ENCODE measurements at places on chromosomes 7 and 10. TPM values are rescaled to one million over a fixed set of nuclear protein-coding genes. Genes with fewer than 3 reads are reported as not detected.

DNA sequence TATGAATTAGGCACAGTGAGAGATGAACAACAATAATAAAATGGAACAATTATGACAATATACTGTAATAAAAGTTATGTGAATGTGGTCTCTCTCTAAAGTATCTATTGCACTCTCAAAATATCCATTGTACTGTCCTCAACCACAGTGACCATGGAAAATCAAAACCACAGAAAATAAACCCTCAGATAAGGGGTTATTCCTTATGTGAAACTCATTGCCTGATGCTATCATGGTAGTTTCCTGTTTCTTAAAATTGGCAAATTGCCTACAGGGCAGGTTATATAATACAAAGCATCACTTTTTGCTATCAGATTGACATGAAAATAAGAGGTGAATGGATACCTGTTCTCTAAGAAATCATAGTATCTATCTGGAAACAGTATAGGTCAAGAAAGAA is 3.8 kb downstream of the MCM10 start:
- no peaks in the 10 kb centered on the region for H3K36me3 ChIP-seq
- H3K4me1 ChIP-seq: no peaks in the 10 kb centered on the region
- no peak overlapping the region for H3K27ac ChIP-seq
- H3K4me3 ChIP-seq: no peak overlapping the region
- no peaks in the 10 kb centered on the region for H3K27me3 ChIP-seq

The MRPL32 gene
- total RNA-seq: 42.5 TPM

The FAM13C gene
- 49.7 TPM for total RNA-seq

DNA sequence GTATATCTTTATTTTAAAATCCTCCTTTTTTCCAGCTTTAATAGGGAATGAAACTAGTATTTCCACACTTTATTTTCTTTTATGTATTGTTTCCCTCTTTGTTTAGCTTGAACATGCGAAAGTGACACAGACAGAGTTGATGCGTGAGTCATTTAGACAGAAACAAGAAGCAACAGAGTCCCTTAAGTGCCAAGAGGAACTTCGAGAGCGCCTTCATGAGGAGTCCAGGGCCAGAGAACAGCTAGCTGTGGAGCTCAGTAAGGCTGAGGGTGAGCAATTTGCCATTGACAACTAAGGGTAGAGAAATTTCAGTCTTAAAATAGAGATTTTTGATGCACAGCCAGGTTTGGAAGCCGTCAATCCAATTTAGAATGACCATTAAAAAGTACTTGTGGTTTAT is 73.1 kb downstream of the CYP51A1 start:
- no peaks in the 10 kb centered on the region for H3K27me3 ChIP-seq
- H3K27ac ChIP-seq: no peak overlapping the region
- no peak for DNase-seq
- no peak overlapping the region for H3K4me3 ChIP-seq

GRCh38 chr10:51675088-51675487 is 24.3 kb downstream of the CSTF2T start:
- H3K4me3 ChIP-seq: no peak overlapping the region
- H3K36me3 ChIP-seq: no peaks in the 10 kb centered on the region
- H3K27ac ChIP-seq: no peak overlapping the region
- no peak for DNase-seq

- H3K27ac ChIP-seq: no peak overlapping the region
- no peaks in the 10 kb centered on the region for H3K4me1 ChIP-seq
- H3K36me3 ChIP-seq: no peaks in the 10 kb centered on the region
- peaks cover 3% of the 10 kb centered on the region for H3K27me3 ChIP-seq
Measured at GRCh38 chr7:68785036-68785435, 813.2 kb upstream of the AUTS2 start.

DNA sequence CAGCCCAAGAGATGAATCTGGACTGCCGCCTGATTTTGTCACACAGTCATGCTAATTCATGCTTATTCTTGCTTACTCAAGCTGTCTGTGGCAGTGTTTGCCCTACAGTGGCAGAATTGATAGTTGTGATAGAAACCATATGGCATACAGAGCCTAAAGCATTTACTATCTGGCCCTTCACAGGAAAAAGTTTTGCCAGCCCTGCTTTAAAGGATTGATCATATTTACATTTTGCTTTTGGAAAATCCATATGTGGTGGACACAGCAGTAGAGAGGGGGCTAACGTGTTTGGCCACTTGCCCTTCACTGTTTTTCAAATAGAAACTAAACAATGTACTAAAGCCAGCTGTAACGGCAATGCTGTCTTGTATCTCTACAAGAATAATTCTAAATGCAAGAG is 974.0 kb upstream of the GHITM start:
- H3K36me3 ChIP-seq: no peaks in the 10 kb centered on the region
- no peak overlapping the region for H3K27ac ChIP-seq
- DNase-seq: no peak
- no peak overlapping the region for H3K4me3 ChIP-seq
- no peaks in the 10 kb centered on the region for H3K4me1 ChIP-seq

The SPDYE16 gene
- total RNA-seq: 0.16 TPM

GRCh38 chr10:58030208-58030607 is 237.5 kb downstream of the IPMK start:
- H3K36me3 ChIP-seq: no peaks in the 10 kb centered on the region
- DNase-seq: no peak
- H3K27me3 ChIP-seq: no peaks in the 10 kb centered on the region
- H3K4me3 ChIP-seq: no peak overlapping the region
- no peak overlapping the region for H3K27ac ChIP-seq

The CPA5 gene
- total RNA-seq: not detected

GRCh38 chr7:97351488-97351887 is 234.0 kb downstream of the SDHAF3 start:
- H3K36me3 ChIP-seq: no peaks in the 10 kb centered on the region
- H3K27ac ChIP-seq: no peak overlapping the region
- H3K4me1 ChIP-seq: no peaks in the 10 kb centered on the region
- no peak for DNase-seq

GRCh38 chr7:90469554-90469953 is at the start of gene PTTG1IP2:
Gene PTTG1IP2 (plus strand): TSS chr7:90469639. CDS start chr7:90469787, 148 bp downstream.
- no peak within 1 kb of the TSS for H3K4me3 ChIP-seq
- DNase-seq: no peak
- H3K27me3 ChIP-seq: no peaks in the 10 kb centered on the region

GRCh38 chr10:132306864-132307751 is 642 bp downstream of the STK32C start:
- H3K27me3 ChIP-seq: no peaks in the 10 kb centered on the region
- H3K36me3 ChIP-seq: no peaks in the 10 kb centered on the region
- no peaks in the 10 kb centered on the region for H3K4me1 ChIP-seq
- peak; percentile 85 for DNase-seq

GRCh38 chr7:47577321-47577919 is 4.5 kb downstream of the TNS3 start:
- DNase-seq: no peak
- H3K27me3 ChIP-seq: no peaks in the 10 kb centered on the region
- H3K36me3 ChIP-seq: no peaks in the 10 kb centered on the region
- H3K4me1 ChIP-seq: peaks cover 10% of the 10 kb centered on the region
- peak overlapping the region; percentile 74 for H3K27ac ChIP-seq

- no peaks in the 10 kb centered on the region for H3K36me3 ChIP-seq
- no peak for DNase-seq
- H3K27ac ChIP-seq: peak overlapping the region; percentile 13
Measured at GRCh38 chr7:116527521-116527920, 2.7 kb downstream of the CAV1 start.

The BAZ1B gene
- total RNA-seq: 49.3 TPM

DNA sequence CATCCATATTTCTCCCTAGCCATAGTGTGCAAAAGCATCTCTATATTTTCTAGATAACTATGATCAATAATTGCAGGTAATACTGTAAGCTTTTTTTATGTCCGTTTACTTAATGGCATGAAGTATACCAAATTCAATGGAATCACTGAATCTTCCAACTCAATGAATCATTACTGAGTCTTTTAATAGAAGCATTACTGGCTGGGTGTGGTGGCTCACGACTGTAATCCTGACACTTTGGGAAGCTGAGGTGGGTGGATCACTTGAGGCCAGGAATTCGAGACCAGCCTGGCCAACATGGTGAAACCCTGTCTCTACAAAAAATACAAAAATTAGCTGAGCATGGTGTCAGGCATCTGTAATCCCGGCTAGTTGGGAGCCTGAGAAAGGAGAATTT is 372.5 kb downstream of the BMPER start:
- H3K27ac ChIP-seq: no peak overlapping the region
- H3K27me3 ChIP-seq: no peaks in the 10 kb centered on the region
- no peaks in the 10 kb centered on the region for H3K4me1 ChIP-seq
- no peaks in the 10 kb centered on the region for H3K36me3 ChIP-seq
- no peak for DNase-seq

GRCh38 chr10:119803264-119803663 is 69.4 kb downstream of the MCMBP start:
- no peak for DNase-seq
- H3K27ac ChIP-seq: no peak overlapping the region
- H3K4me3 ChIP-seq: no peak overlapping the region
- no peaks in the 10 kb centered on the region for H3K27me3 ChIP-seq

- H3K27me3 ChIP-seq: no peaks in the 10 kb centered on the region
- no peaks in the 10 kb centered on the region for H3K4me1 ChIP-seq
- H3K36me3 ChIP-seq: no peaks in the 10 kb centered on the region
- H3K27ac ChIP-seq: no peak overlapping the region
- DNase-seq: no peak
Measured at GRCh38 chr7:159007996-159008389, 136.7 kb downstream of the VIPR2 start.

DNA sequence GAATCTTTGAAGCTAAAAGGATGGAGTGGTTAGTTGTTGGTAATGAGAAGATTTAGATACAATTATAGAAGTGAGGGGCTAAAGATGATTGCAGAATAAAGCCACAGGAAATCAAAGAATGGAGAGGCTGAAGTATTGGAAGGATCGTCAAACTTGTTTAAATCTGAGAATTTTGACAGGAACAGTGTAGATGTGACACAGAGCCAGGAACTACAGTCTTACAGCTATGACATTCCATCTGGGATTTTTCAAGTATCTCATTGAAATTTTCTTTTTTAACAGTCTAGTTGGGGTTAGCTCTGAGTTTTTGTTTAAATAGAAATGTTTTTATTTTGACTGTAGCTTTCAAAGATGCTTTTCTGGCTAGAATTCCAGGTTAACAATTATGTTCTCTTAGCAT is 181.4 kb downstream of the NRG3 start:
- H3K27me3 ChIP-seq: no peaks in the 10 kb centered on the region
- no peak for DNase-seq
- H3K4me1 ChIP-seq: no peaks in the 10 kb centered on the region
- no peak overlapping the region for H3K4me3 ChIP-seq

GRCh38 chr10:11264296-11265048 is 246.8 kb downstream of the CELF2 start:
- no peak for DNase-seq
- peaks cover 3% of the 10 kb centered on the region for H3K4me1 ChIP-seq
- H3K36me3 ChIP-seq: peaks cover 3% of the 10 kb centered on the region
- H3K27ac ChIP-seq: no peak overlapping the region

- DNase-seq: no peak
- no peaks in the 10 kb centered on the region for H3K36me3 ChIP-seq
- no peaks in the 10 kb centered on the region for H3K27me3 ChIP-seq
- H3K4me3 ChIP-seq: no peak overlapping the region
- no peak overlapping the region for H3K27ac ChIP-seq
- H3K4me1 ChIP-seq: peaks cover 7% of the 10 kb centered on the region
Measured at GRCh38 chr10:34713875-34714274, 101.2 kb downstream of the PARD3 start.

DNA sequence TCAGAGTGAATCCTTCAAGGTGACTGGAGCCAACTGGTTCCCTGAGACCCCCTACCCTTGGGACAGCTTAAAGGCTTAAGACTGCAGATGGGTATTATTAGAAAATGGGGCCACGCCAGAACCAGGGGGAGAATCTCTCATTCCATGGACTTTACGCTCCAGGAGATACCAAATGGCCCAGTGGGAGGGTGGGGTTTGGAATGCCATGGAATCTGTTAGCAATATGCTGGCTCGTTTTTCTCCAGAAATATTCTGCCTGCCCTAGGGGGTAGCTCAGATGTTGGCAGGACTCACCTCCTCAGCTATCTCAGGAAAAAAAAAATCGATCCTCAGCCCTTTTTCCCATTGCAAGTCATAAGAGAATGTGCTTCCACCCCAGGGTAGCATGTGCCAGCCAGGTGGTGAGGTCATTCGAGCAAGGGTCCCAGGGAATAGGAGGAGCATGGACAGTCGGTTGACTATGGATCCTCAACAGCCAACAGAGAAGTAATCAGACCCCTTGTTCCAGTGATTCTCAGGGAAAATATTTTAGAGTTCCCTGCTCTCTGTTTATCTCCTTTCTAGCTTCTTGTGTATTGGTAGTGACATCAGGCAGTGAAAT is 22.9 kb downstream of the SVIL start:
- H3K27ac ChIP-seq: no peak overlapping the region
- DNase-seq: no peak
- no peak overlapping the region for H3K4me3 ChIP-seq
- H3K4me1 ChIP-seq: peaks cover 6% of the 10 kb centered on the region
- no peaks in the 10 kb centered on the region for H3K36me3 ChIP-seq

- H3K4me1 ChIP-seq: no peaks in the 10 kb centered on the region
- H3K27me3 ChIP-seq: no peaks in the 10 kb centered on the region
- no peaks in the 10 kb centered on the region for H3K36me3 ChIP-seq
- H3K27ac ChIP-seq: no peak overlapping the region
- no peak for DNase-seq
Measured at GRCh38 chr7:129630341-129630740, 18.8 kb downstream of the NRF1 start.

The DNAH11 gene
- total RNA-seq: 2.6 TPM

DNA sequence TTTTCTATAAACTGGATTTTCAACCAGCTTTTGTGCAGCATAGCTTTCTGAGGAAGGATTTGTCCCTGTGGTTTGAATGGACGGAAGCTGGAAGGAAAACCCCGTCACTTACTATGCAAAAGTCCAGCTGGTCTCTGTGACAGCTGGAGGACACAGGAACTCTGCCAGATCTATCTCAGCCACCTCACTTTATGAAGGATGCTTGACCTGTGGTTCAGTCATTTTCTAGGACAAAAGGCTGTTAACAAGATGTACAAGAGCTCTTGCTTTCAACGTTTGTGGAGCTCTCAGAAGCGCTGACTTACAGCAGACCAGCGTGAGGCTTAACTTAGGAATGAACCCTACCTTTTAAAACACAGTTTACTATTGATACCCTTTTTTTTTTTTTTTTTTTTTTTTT is 90.8 kb downstream of the CREM start:
- no peaks in the 10 kb centered on the region for H3K4me1 ChIP-seq
- no peaks in the 10 kb centered on the region for H3K36me3 ChIP-seq
- H3K27ac ChIP-seq: no peak overlapping the region
- no peaks in the 10 kb centered on the region for H3K27me3 ChIP-seq
- DNase-seq: no peak
- no peak overlapping the region for H3K4me3 ChIP-seq

- no peaks in the 10 kb centered on the region for H3K4me1 ChIP-seq
- DNase-seq: no peak
- no peak overlapping the region for H3K27ac ChIP-seq
- no peaks in the 10 kb centered on the region for H3K36me3 ChIP-seq
- no peak overlapping the region for H3K4me3 ChIP-seq
Measured at GRCh38 chr7:118011652-118012051, 138.4 kb upstream of the CTTNBP2 start.

The RAB19 gene
- total RNA-seq: not detected

The SPDYE2 gene
- total RNA-seq: not detected

GRCh38 chr7:159096736-159097581 is 47.7 kb downstream of the VIPR2 start:
- no peaks in the 10 kb centered on the region for H3K27me3 ChIP-seq
- H3K27ac ChIP-seq: peak overlapping the region; percentile 99
- peak; percentile 78 for DNase-seq
- H3K36me3 ChIP-seq: no peaks in the 10 kb centered on the region

- H3K4me3 ChIP-seq: no peak overlapping the region
- H3K27me3 ChIP-seq: no peaks in the 10 kb centered on the region
- DNase-seq: no peak
- no peaks in the 10 kb centered on the region for H3K4me1 ChIP-seq
- no peak overlapping the region for H3K27ac ChIP-seq
Measured at GRCh38 chr10:36019749-36020148, 377.7 kb upstream of the FZD8 start.

The CALML3 gene
- not detected for total RNA-seq
